ENCODE measurements at places on chromosomes 16 and 17. TPM values are rescaled to one million over a fixed set of nuclear protein-coding genes. Genes with fewer than 3 reads are reported as not detected.

- DNase-seq, result no peak
These were observed 102.4 kb upstream of the METRNL start for GRCh38 chr17:82976982-82977488.

Gene ADGRG3
- polyA plus RNA-seq, result 0.24 TPM

- DNase-seq, result no peak
These were observed at the start of gene P2RX1 for GRCh38 chr17:3915995-3916696. Gene P2RX1, minus strand, starts transcription at chr17:3916465. Its CDS starts 240 bp downstream, at chr17:3916225.

DNA sequence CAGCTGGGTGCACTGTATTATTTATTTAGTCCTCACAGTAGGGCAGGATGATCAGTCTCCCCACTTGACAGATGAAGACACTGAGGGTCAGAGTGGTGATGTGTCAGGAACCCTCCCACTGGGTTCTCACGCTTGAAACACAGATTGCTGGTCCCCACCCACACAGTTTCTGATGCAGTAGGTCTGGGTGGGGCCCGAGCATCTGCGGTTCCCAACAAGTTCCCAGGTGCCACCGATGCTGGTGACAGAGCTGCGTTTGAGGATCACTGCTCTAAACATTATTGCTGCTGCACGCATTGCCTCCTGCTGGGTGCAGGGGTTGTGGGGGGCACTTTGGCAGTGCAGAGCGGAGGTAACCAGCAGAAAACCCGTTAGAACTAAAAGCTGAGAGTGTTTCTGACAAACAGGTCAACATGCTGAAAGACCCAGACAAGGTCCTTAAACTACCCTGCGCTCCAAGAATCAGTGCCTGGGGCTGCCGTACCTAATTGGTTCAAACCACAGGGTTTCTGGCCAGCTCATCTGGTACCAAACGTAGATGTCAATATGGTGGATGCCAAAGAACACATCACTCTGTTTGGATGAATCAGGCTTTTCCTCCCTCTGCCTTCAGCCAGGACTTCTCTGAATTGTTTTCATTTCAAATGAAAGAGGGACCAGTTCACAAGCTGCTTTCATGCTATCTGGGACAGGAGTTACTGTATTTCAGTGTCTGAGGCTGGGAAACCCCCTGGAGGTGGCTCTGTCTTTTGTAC, 76.0 kb downstream of the ABCC1 start:
- no peak for DNase-seq

DNA sequence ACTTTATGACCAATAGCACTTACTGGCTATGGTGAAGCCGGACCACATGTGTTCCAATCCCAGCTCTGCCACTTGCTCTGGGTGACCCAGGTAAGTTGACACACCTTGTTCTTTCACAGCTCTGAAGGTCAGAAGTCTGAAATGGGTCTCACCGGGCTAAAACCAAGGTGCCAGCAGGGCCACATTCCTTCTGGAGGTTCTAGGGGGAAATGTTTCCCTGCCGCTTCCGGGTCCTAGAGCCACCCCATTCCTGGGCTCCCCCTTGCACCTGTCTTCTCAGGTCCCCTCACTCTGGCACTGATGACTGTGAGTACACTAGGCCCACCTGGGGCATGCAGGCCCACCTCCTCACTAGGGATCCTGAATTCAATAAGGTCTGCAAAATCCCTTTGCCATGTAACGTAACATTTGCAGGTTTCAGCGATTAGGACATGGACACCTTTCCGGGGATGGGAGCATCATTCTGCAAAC, 11.4 kb downstream of the USP7 start:
- DNase-seq, result no peak

DNA sequence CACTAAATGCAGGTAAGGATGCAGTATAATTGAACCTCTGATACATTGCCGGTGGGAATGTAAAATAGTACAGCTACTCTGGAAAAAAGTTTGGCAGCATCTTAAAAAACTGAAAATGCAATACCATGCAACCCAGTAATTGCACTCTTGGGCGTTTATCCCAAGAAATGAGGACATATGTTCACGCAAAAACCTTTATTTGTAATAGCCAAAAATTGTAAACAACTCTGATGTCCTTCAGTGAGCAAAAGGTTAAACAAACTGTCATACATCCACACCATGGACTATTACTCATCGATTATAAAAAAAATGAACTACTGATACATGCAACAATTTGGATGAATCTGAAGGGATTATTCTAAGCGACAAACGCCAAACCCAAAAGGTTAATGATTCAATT, 16.9 kb downstream of the SYNRG start:
- DNase-seq, result no peak

DNA sequence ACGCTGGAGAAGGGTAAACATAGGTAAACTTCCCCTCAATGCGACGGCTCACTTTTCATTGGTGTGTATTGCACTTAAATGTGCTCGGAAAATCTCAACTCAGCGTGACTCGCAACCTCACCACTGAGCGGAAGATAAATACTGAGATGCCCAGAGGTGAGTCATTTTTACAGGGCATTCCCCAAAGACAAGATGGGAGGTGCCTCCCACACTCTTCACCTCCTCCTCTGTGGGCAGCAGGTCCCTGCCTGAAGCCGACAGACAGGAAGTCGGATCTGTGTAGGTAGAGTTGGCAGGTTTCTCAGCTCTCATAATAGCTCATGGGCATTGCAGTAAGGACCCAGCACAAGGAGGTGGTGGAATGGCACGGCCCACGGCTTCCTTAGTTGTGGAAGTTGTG, 274.6 kb upstream of the HSBP1 start:
- DNase-seq, result no peak

Gene SLC6A2
- polyA plus RNA-seq, result 0.16 TPM

Gene FGF11
- 7.2 TPM for polyA plus RNA-seq

DNA sequence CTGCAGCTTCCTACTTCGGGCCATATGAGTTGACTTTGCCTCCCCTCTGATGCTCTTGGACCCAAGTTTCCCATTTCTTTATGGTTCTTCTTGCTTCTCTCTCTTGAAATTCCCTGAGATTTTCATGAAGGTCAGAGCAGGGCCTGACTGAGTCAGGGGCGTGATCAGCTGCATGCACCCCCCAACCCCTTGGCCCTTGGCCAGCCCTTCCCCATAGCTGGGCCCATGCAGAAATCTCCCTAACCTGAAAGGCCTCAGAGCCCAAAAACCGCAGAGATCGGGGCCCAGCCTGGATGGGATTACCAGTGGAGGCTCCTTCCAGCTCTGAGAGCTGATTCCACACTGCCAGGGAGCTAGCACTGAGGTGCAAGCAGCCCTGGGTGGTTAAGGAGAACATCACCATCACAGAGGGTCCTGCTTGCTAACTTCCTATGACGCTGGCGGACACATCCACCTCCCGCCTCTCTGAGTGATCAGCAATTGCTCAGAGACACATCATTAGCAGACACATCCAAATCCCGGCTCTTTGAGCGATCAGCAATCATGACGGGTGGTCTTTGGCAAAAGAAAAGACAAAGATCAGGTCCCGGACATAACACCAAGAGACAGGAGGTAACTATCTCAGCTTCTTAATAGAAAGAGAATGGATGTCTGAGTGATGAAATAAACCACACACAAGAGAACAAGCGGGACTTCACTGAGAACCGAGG, 161.5 kb downstream of the C16orf78 start:
- DNase-seq, result no peak

Gene ASB16
- polyA plus RNA-seq, result 1.7 TPM

DNA sequence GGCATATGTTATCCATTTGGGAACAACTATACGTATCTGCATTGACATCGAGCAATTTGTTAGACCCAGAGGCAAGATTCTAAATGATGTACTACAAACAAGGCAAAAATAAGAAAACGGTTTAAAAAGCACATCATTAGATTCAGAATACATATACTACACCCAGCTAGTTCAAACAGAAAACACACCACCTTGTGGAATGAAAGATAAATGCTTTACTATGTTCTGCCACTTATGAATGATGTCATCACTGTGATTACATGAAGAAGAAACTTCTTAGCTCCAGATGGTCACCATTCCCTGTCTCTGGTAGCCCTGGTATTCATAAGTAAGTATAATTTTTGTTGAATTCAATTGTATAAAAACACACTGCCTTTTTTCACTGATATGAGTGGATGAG, 7.8 kb downstream of the NACA2 start:
- DNase-seq, result no peak

Gene AANAT
- not detected for polyA plus RNA-seq

- no peak for DNase-seq
These were observed 21.1 kb downstream of the NXPH3 start for GRCh38 chr17:49596613-49597244.

DNA sequence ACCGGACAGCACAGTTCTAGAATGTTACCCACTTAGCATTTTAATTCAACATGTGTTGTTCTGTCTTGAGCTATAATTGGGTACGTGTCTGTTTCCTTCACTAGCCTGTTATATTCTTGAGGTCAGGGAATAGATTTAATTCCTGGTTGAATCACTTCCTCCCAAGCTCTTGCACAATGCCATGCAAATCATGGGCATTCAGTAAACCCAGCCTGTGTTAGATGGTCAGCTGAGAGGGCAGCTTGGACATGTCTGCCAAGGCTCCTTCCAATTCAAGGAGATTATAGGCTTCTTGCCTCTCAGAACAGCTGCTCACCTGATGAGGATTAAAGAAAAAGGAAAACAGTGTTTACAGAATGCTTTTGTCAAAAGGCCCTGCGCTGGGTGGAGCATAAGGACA, 12.6 kb downstream of the C1QTNF1 start:
- DNase-seq, result no peak

DNA sequence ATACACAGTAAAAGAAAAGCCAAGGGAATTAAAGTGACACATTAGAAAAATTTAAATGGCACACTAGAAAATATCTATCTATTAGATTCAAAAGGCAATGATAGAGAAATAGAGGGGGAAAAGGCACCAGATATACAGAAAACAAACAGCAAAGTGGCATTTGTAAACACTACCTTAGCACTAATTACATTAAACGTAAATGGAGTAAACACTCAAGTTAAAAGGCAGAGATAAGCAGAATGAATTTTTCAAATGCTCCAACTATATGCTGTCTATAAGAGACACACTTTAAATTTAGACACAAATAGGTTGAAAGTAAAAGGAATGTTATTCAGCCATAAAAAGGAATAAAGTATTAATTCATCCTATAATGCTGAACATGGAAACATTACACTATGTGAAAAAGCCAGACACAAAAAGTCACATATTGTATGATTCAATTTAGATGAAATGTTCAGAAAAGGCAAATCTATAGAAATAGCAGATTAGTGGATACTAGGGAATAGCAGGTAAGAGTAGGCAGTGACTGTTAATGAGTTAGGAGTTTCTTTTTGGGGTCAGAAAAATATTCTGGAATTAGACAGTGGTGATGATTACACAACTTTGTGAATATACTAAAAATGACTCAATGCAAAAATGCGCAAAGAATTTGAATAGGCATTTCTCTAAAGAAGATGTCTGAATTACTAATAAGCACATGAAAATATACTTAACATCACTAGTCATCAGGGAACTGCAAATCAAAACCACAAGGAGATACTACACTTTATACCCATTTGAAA, 92.4 kb downstream of the BRIP1 start:
- DNase-seq, result no peak

Gene CCDC40
- 15.2 TPM for polyA plus RNA-seq

GRCh38 chr17:13734880-13735279, 133.2 kb upstream of the HS3ST3A1 start:
- no peak for DNase-seq

Gene CDH13
- polyA plus RNA-seq, result 12.3 TPM

Gene TBC1D28
- polyA plus RNA-seq, result not detected

GRCh38 chr17:81885869-81886548, 5.4 kb downstream of the ALYREF start:
- DNase-seq, result no peak

- DNase-seq, result no peak
These were observed 40.0 kb downstream of the SMARCE1 start for GRCh38 chr17:40607641-40608040.

GRCh38 chr17:75864448-75864871, 9.3 kb upstream of the WBP2 start:
- DNase-seq, result no peak

GRCh38 chr17:8922451-8922850, 43.1 kb downstream of the PIK3R5 start:
- DNase-seq, result no peak

- DNase-seq, result no peak
These were observed 7.6 kb upstream of the TNRC6A start for GRCh38 chr16:24721830-24722238.

DNA sequence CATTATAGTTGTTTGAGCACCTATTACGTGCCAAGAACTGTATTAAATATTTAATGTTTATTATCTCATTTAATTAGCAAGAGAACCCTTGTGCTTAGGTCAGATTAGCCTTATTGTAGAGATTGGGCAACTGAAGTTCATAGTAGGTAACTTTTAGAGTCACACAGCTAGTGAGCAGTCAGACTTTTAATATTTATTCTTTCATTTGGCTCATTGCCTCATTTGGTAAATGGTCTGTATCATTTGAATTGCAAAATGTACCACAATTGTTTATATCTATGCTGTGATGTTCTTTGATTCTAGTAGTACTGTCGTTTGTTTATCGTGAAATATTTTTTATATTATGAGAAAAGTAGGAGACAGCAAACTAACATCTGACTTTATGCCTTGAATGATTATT, 7.6 kb downstream of the CLTC start:
- no peak for DNase-seq

Gene MSLN
- polyA plus RNA-seq, result 11.6 TPM

DNA sequence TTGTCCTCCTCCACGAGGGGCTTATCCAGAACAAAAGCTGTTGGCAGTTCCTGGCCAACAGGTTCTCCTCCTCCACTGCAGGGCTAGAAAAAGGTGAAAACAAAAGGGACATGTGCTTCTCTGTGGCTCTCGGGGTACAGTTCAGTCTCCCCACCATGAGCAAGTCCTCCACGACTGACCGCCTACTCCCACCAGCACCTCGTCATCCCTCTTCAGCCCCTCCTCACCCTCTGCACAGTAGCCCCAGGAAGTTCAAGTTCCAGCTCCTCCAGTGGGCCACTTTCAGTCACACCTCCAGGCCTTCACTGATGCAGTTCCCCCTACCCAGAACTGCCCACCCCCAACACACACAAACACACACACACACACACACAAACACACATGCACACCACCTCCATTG, 19.4 kb downstream of the KRT9 start:
- no peak for DNase-seq

Gene ITGAD
- 0.09 TPM for polyA plus RNA-seq

DNA sequence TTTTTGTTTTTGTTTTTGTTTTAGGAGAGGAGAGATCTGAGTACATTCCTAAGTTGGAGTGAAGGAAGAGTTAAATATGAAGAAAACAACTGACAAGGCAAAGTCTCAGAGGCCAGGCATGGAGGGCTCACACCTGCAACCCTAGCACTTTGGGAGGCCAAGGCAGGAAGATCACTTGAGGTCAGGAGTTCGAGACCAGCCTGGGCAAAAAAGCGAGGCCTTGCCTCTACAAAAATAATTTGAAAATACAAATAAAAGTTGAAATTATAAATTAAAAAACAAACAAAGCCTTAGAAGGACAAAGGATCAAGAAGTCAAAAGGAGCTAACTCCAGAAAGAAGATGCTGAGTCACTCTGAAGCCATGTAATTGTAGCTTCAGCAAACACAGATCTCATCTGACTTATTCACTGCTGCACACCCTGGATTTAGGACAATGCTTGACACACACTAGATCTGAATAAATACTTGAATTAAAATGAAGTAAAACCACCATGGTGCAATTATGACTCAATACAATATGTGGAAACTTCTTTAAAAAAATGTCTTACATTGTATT, 9.1 kb downstream of the CEP20 start:
- no peak for DNase-seq

- DNase-seq, result no peak
These were observed 2.0 kb upstream of the ACE start for GRCh38 chr17:63474586-63475460.

Gene LYRM9
- 22.0 TPM for polyA plus RNA-seq

GRCh38 chr16:361872-362701, 8.3 kb downstream of the MRPL28 start:
- DNase-seq, result no peak

Gene RNF157
- 12.4 TPM for polyA plus RNA-seq

Gene EDC4
- 88.5 TPM for polyA plus RNA-seq

Data from left renal pelvis (tissue), 4 donors.